ENCODE measurements at places on chromosomes 3 and 15. TPM values are rescaled to one million over a fixed set of nuclear protein-coding genes. Genes with fewer than 3 reads are reported as not detected.

Gene PP2D1
- not detected for total RNA-seq

Gene DPPA2
- total RNA-seq = not detected

Gene FBXW12
- not detected for total RNA-seq

Gene RLBP1
- not detected for total RNA-seq

Gene CCR3
- 0.24 TPM for total RNA-seq

Gene THPO
- not detected for total RNA-seq

Gene C15orf62
- 0.56 TPM for total RNA-seq

Gene C3orf22
- total RNA-seq = not detected

Gene ZNF662
- total RNA-seq = 0.54 TPM

Gene ALG1L2
- total RNA-seq = not detected

Gene C2CD4A
- total RNA-seq = not detected

Gene TRA2B
- total RNA-seq = 232 TPM

Gene NEDD4
- 11.6 TPM for total RNA-seq

Gene HHLA2
- total RNA-seq = 3.4 TPM

Gene SPESP1
- 0.56 TPM for total RNA-seq

Gene RAB43
- 64.3 TPM for total RNA-seq

Gene ZMYND10
- 1.2 TPM for total RNA-seq

Gene RAD51
- total RNA-seq = 51.4 TPM

Gene RAB27A
- total RNA-seq = 85.3 TPM

Gene CCNB2
- 52.9 TPM for total RNA-seq

Gene SLC22A13
- 0.78 TPM for total RNA-seq

Gene MEGF11
- not detected for total RNA-seq

Gene SEC22C
- 52.4 TPM for total RNA-seq

Gene LRRIQ4
- total RNA-seq = not detected

Gene GDPGP1
- 19.3 TPM for total RNA-seq

Gene PIERCE2
- total RNA-seq = not detected

Gene GNAI2
- 460 TPM for total RNA-seq

Gene GPR156
- 0.07 TPM for total RNA-seq

Gene KNL1
- total RNA-seq = 36.6 TPM

Gene CCDC39
- total RNA-seq = not detected

Gene CCRL2
- 6.8 TPM for total RNA-seq

Gene IQCF5
- not detected for total RNA-seq

Gene SATB1
- total RNA-seq = 688 TPM

Gene ATP10A
- 51.9 TPM for total RNA-seq

Gene ZMAT3
- total RNA-seq = 32.9 TPM

Gene CX3CR1
- total RNA-seq = 12.4 TPM

Gene MOBP
- not detected for total RNA-seq

Gene XIRP1
- 0.25 TPM for total RNA-seq

Gene AP3B2
- total RNA-seq = not detected

Gene MAP1A
- total RNA-seq = 15.0 TPM

Gene PRR20G
- total RNA-seq = not detected

Gene GOLGA8J
- total RNA-seq = not detected

Gene PTX3
- total RNA-seq = not detected

Gene CDHR4
- 0.22 TPM for total RNA-seq

Gene ACKR4
- total RNA-seq = not detected

Gene ZPLD1
- not detected for total RNA-seq
